ENCODE measurements at places on chromosomes 11 and 22. TPM values are rescaled to one million over a fixed set of nuclear protein-coding genes. Genes with fewer than 3 reads are reported as not detected.

OR2D2 gene
- total RNA-seq = not detected

C22orf42 gene
- not detected for total RNA-seq

CBX7 gene
- total RNA-seq = 25.0 TPM

QSER1 gene
- total RNA-seq = 11.2 TPM

SMTNL1 gene
- not detected for total RNA-seq

OR4D6 gene
- total RNA-seq = not detected

MIOX gene
- total RNA-seq = 0.29 TPM

MMP8 gene
- total RNA-seq = not detected

MAPK8IP2 gene
- 0.11 TPM for total RNA-seq

OR51B2 gene
- total RNA-seq = not detected

OLFML1 gene
- not detected for total RNA-seq

TRIM29 gene
- not detected for total RNA-seq

MIAT gene
- 11.6 TPM for total RNA-seq

MRGPRF gene
- total RNA-seq = not detected

PHF21A gene
- total RNA-seq = 40.4 TPM

KIRREL3 gene
- total RNA-seq = not detected

CXCR5 gene
- 0.60 TPM for total RNA-seq

OR8B8 gene
- not detected for total RNA-seq

TUB gene
- 0.16 TPM for total RNA-seq

SLC1A2 gene
- not detected for total RNA-seq

KCTD14 gene
- total RNA-seq = 0.16 TPM

DEFB131B gene
- total RNA-seq = not detected

FGF3 gene
- not detected for total RNA-seq

OSBP2 gene
- 0.72 TPM for total RNA-seq

OR2AT4 gene
- not detected for total RNA-seq

MLC1 gene
- total RNA-seq = 1.5 TPM

OR51I1 gene
- total RNA-seq = not detected

TPCN2 gene
- 16.0 TPM for total RNA-seq

OR56A4 gene
- total RNA-seq = not detected

SMCO4 gene
- 5.0 TPM for total RNA-seq

ZP1 gene
- total RNA-seq = not detected

DBX1 gene
- total RNA-seq = not detected

LIF gene
- 161 TPM for total RNA-seq

MFRP gene
- total RNA-seq = not detected

RAPSN gene
- total RNA-seq = 0.36 TPM

TTLL12 gene
- total RNA-seq = 83.5 TPM

CASP5 gene
- not detected for total RNA-seq

TBX10 gene
- not detected for total RNA-seq

OR6A2 gene
- total RNA-seq = 0.16 TPM

VPS11 gene
- 17.2 TPM for total RNA-seq

SCGB2A2 gene
- not detected for total RNA-seq

GLYATL1B gene
- not detected for total RNA-seq

MUC5AC gene
- not detected for total RNA-seq

KRTAP5-2 gene
- total RNA-seq = not detected

RAB39A gene
- not detected for total RNA-seq

INS gene
- not detected for total RNA-seq

RFPL3 gene
- total RNA-seq = not detected

C1QTNF4 gene
- total RNA-seq = not detected
